Activated T-helper 17 cell treated with anti-CD3 and anti-CD28 coated beads, Interleukin-2, amount 50 U/mL, for 72 hours (primary cell): ENCODE measurements at places on chromosomes 6 and 20.

GRCh38 chr20:17584689-17585088 is 14.8 kb downstream of the DSTN start:
- no peak for ATAC-seq

DNA sequence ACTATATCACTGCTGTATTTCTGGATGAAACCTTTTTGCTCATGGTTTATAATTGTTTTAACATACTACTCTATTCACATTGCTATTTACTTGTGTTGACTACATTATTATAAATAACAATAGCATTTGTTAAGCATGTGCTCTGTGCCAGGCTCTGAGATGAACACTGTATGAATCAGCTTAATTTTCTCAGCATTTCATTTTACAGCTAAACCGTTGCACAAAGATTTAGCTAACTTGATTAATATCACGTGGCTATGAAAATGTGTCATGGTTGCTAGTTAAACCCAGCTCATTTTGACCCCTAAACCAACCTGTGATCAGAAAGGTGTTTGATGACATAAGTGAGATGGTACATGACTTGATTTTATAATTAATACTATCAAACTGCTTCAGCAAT is 77.5 kb downstream of the NCOA7 start:
- no peak for ATAC-seq

GRCh38 chr20:7856756-7857155 is 83.5 kb downstream of the HAO1 start:
- peak; percentile 28 for ATAC-seq

DNA sequence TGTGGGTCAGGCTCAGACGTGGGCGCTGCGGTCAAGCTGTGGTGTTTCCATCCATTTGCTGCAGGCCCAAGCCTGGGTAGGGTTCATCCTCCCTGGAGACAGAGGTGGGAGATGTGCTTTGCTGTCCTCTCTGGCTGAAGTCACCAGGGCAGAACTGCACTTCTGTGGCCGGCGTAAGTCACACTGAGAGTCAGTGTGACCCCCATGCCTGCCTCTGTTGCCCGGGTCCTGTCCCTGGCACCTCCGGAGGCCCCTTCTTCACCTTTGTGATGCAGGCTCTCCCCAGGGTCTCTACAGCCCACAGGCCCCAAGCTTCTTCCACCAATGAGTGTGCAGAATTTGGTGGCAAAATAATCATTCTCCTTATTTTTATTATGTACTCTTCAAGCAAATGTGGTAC is 53.8 kb upstream of the DACT2 start:
- no peak for ATAC-seq

GRCh38 chr6:146944809-146945208 is 259.4 kb upstream of the STXBP5 start:
- no peak for ATAC-seq

GRCh38 chr6:53916804-53917463 is 122.1 kb downstream of the LRRC1 start:
- ATAC-seq = no peak

DNA sequence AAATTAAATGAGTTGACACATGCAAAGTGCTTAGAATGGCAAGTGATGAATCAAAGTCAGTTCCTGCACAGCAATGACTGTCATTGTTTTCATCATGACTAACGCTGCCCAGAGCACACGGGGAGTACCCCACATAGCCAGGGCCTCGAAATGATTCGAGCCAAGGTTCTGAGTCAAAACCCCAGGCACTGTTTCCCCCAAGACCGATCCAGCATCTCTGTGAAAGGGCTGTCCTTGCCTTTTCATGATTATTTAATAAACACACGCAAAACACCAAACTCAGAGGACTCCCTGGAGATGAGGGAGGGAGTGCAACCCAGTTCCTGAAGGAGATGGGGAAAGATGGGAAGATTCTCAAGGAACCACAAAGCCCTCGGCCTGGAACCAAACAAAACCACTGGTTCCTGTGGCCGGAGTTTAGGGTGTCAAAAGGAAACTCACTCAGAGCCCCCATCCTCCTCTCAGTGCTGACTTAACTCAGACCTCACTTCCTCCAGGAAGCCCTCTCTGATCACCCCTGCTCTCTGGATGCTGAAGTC is 3.8 kb downstream of the PREX1 start:
- ATAC-seq = peak; percentile 79

DNA sequence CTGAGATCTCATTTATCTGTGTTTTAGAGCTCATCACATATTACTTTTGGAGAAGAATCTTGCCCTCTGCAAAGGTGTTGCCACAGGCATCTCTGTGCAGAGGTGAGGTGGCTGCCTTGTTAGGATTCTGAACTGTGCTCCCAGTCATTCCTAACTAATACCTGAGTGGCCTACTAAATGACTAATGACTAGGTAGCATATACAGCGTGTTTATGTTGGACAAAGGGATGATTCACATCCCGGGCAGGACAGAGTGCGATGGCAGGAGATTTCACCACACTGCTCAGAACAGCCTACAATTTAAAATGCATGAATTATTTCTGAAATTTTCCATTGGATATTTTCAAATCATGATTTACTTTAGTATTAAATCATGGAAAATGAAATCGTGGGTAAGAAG is 23.1 kb upstream of the CGA start:
- no peak for ATAC-seq

DNA sequence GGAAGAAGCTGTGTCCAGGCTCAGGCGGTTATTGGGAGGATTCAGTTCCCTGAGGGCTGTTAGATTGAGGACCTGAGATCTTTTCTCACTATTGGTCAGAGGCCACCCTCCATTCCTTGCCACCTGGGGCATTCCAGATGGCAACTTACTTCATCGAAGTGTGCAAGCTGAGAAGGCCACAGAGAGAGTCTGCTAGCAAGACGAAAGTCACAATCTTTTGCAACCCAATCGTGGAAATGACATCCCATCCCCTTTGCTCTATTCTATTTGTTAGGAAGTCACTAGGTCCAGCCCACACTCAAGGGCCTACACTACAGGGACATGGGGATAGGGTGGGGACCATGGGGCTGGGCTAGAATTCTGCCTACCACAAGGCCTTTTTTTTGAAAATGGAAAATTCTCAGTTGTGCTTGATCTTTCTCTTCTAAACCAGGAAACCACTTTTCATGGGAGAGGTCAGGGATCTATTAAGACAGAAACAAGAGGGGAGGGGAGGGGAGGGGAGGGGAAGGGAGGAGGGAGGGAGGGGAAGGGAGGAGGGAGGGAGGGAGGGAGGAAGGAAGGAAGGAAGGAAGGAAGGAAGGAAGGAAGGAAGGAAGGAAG is 217.2 kb downstream of the BCAS1 start:
- ATAC-seq = no peak

GRCh38 chr6:131728296-131728939 is 17.6 kb upstream of the CTAGE9 start:
- peak; percentile 29 for ATAC-seq

GRCh38 chr6:135274561-135275293 is 93.6 kb downstream of the MYB start:
- ATAC-seq = no peak

DNA sequence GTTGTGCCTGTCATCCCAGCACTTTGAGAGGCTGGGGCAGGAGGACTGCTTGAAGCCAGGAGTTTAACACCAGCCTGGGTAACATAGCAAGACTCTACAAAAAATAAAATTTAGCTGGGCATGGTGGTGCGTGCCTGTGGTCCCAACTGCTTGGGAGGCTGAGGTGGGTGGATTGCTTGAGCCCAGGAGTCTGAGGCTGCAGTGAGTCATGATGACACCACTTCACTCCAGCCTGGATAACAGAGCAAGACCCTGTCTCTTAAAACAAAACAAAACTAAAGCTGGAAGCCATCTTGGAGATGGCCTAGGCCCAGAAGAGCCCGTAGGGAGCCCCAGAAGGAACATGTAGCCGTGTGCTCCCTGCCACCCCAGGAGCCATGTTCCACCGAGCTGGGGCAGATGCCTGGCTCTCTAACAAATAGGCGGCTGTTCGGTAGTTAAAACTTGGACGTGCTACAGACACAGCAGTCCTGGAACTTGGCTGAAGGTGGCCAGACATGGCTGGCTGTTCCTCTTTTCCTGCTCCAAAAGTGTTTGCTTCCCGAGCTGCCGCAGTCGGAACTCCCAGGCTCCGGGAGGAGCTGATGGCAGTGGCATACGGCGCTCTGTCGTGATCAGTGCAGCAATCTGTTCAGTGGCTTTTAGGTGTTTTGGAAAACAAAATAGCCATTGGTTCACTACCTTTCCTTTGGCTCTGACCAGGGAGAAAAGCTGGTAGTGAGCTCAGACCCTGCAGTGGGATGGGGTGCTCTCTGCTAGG is 37.0 kb downstream of the DYNLT1 start:
- no peak for ATAC-seq

GRCh38 chr6:29016559-29017427 is 11.7 kb upstream of the ZNF311 start:
- peak; percentile 92 for ATAC-seq

GRCh38 chr6:84432619-84433018 is 205.2 kb upstream of the CEP162 start:
- no peak for ATAC-seq

DNA sequence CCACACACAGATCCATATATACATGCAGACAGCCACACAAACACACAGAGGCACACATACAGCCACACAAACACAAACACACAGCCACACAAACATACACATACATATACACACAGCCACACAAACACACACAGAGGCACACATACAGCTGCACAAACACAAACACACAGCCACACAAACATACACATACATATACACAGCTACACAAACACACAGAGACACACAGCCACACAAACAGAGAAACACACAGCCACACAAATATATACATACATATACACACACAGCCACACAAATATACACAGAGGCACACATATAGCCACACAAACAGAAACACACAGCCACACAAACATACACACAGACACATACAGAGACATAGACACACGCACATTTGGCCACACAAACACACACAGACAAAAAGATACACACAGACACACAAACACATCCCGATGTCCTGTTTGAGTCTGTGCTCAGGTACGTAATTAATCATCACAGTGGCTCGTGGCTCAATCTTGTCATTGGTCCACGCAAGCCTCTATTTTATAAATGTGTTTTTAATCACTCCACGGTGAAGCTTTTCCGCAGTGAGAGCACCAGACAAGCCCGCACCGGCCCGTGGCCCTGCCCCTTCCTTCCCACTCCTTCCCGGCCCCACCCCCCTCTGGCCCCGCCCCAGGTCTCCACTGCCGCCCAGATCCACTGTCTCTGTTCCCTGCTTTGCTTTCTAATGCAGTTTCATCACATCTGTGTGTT is 135.3 kb downstream of the CDH4 start:
- ATAC-seq = no peak

GRCh38 chr6:164276211-164276610 is 861.7 kb downstream of the QKI start:
- ATAC-seq = no peak

GRCh38 chr6:161924516-161925116 is 650.8 kb upstream of the AGPAT4 start:
- no peak for ATAC-seq

GRCh38 chr6:79586548-79586947 is 44.6 kb upstream of the SH3BGRL2 start:
- no peak for ATAC-seq

- no peak for ATAC-seq
These were observed 3.9 kb downstream of the PEDS1 start for GRCh38 chr20:50149481-50150254.

GRCh38 chr6:136666041-136666440 is 115.8 kb upstream of the MAP7 start:
- ATAC-seq = no peak

GRCh38 chr6:8000188-8000596 is 64.0 kb downstream of the BLOC1S5 start:
- no peak for ATAC-seq

DNA sequence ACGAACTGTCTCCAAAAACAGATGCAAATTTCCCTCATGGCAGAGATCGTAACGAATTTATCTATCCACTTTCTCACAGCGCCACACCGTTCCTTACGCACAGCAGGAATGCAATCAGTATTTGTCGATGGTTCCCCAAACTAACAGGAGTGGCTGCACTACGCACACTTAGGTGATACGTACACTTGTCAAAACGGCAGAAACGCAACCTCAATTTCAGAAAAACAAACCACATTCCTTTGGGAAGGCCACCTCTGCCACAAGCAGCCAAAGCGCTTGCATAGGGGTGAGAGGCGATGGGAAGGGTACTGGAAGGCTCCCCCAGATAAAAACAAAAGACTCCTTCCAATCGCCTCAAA is 638 bp downstream of the MDN1 start:
- ATAC-seq = peak; percentile 17

GRCh38 chr6:142985281-142985680 is 40.3 kb upstream of the HIVEP2 start:
- ATAC-seq = no peak

DNA sequence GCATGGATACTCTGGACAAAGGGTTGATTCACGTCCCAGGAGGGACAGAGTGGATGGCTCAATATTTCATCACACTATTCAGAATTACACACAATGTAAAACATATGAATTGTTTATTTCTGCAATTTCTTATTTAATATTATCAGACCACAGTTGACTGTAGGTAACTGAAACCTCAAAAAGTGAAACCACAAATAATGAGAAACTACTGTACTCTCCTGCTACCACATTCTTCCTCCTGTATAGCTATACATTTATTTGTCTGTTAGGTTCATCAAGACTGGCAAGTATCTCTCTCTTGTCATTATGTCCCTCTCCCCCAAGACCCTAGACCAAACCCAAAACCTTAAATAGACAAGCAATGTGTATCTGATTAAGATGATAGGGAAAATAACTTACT is 60.0 kb downstream of the SYCP2 start:
- no peak for ATAC-seq

GRCh38 chr6:170024940-170025339 is 265.9 kb downstream of the DLL1 start:
- no peak for ATAC-seq

- no peak for ATAC-seq
These were observed 1.9 kb downstream of the KCNQ5 start for GRCh38 chr6:72623808-72624207.

- no peak for ATAC-seq
These were observed 5.2 kb downstream of the RAET1G start for GRCh38 chr6:149917679-149918078.

DNA sequence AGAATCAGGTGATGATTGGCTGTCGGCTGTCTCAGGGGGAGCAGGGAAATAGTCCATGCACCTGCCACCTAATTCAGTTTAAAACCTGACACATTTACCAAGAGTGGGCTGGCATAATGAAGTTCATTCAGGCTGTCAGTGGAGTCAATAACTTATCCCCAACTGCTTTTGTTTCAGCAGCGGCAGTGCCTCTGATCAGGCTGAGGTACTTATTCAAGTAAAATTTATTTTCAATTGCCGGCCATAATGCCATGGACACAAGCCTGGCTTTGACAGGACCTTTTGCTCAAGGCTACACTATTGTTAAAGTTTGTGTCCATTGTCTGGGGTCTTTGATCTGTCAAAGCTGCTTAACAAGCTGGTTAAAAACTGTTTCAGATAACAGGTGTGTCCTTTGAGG is 20.6 kb downstream of the OLIG3 start:
- no peak for ATAC-seq

- ATAC-seq = no peak
These were observed 154.5 kb downstream of the CFAP61 start for GRCh38 chr20:20206788-20207187.
